Activated CD8-positive, alpha-beta memory T cell treated with anti-CD3 and anti-CD28 coated beads, Interleukin-2, amount 50 U/mL, for 4 hours (primary cell): ENCODE measurements at places on chromosomes 16 and 17.

GRCh38 chr17:14351493-14351892 is 50.6 kb downstream of the HS3ST3B1 start:
- no peak for DNase-seq

DNA sequence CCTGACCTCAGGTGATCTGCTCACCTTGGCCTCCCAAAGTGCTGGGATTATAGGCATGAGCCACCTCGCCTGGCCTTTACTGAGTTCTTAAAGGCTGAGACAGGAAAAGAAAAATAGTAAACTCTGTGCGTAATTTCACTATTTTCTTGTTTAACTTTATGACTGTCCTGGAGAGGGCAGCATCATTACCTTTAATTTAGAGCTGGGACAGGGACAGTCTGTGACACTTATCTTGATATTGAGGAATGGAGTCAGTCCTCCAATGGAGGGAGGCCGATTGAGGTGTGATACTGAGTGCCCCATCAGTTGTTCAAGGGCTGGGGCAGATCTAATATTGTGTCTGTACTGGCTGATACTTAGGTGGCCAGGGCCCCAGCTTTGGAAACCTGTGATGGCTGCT is 21.5 kb upstream of the SPN start:
- DNase-seq: no peak

GRCh38 chr17:36689089-36689667 is 87.8 kb downstream of the MRM1 start:
- no peak for DNase-seq

GRCh38 chr16:24955975-24956731 is 59.0 kb downstream of the ARHGAP17 start:
- no peak for DNase-seq

DNA sequence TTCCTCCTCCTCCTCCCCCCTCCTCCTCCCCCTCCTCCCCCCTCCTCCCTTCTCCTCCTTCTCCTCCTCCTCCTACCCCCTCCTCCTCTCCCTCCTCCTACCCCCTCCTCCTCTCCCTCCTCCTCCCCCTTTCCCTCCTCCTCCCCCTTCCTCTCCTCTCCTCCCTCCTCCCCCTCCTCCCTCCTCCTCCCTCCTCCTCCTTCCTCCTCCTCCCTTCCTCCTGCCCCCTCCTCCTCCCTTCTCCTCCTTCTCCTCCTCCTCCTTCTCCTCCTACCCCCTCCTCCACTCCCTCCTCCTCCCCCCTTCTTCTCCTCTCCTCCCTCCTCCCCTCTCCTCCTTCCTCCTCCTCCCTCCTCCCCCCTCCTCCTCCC is 6.6 kb upstream of the PDP2 start:
- DNase-seq: no peak

GRCh38 chr17:49494399-49494985 is 601 bp upstream of the NGFR start:
- DNase-seq: no peak

- no peak for DNase-seq
These were observed 86.4 kb upstream of the LGALS9 start for GRCh38 chr17:27544350-27545131.

- DNase-seq: no peak
These were observed 71.5 kb upstream of the ATF7IP2 start for GRCh38 chr16:10314317-10314716.

- DNase-seq: no peak
These were observed 570 bp downstream of the NR1D1 start for GRCh38 chr17:40099619-40100418.

DNA sequence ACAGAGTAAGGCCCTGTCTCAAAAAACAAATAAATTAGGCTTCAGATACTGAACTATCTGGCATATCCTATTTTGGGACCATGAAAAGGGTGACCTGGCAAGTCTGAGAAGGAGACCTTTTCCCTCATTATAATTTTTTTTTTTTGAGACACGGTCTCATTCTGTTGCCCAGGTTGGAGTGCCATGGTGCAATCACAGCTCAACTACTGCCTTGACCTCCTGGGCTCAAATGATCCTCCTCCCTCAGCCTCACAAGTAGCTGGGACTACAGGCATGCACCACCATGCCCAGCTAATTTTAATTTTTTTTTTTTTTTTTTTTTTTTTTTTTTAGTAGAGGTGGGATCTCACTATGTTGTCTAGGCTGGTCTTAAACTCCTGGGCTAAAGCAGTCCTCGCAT is 37.3 kb downstream of the PLCG2 start:
- no peak for DNase-seq

- no peak for DNase-seq
These were observed 37.0 kb downstream of the STX8 start for GRCh38 chr17:9538626-9539025.

- DNase-seq: no peak
These were observed 1.4 kb downstream of the TRAF4 start for GRCh38 chr17:28744972-28745785.

GRCh38 chr17:35577830-35578196 is 558 bp downstream of the PEX12 start:
- no peak for DNase-seq

- peak; percentile 87 for DNase-seq
These were observed 15.8 kb downstream of the SNX20 start for GRCh38 chr16:50665128-50665878.

DNA sequence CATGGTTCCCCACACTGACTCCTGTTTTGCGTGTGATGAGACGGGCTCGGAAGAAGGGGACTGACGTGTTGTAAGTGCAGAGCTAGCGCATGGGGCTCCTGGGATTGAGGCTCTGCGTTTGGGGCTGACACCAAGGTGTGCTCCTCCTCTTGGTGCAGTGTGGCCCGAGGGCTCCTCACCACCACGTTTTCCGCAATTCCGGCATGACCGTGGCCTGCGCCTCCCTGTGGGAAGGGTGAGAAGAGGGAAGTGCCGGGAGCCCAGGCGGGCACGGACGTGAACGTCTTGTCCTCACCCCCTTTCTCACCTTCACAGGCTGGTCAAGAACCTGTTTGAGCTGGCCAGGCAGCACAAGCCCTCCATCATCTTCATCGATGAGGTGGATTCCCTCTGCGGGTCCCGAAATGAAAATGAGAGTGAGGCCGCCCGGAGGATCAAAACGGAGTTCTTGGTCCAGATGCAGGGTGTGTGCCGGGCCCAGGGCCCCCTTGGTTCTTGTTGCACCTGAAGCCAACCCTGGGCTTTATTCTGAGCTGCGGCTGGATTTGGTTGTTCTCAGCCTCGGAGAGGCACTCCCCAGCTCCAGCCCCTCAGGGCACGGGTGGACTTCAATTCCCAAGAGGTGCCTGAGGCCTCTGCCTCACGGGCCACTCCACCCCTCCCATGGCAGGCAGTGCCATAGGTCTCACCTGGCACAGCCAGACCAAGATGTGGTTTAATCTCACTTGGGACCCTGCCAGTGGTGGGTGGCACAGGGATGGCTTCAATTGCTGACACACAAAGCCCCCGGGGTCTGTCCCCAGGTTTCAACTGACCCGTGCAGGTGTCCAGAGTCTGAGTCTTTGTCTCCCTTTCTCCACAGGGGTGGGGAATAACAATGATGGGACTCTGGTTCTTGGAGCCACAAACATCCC is 8.9 kb downstream of the VPS4A start:
- no peak for DNase-seq

DNA sequence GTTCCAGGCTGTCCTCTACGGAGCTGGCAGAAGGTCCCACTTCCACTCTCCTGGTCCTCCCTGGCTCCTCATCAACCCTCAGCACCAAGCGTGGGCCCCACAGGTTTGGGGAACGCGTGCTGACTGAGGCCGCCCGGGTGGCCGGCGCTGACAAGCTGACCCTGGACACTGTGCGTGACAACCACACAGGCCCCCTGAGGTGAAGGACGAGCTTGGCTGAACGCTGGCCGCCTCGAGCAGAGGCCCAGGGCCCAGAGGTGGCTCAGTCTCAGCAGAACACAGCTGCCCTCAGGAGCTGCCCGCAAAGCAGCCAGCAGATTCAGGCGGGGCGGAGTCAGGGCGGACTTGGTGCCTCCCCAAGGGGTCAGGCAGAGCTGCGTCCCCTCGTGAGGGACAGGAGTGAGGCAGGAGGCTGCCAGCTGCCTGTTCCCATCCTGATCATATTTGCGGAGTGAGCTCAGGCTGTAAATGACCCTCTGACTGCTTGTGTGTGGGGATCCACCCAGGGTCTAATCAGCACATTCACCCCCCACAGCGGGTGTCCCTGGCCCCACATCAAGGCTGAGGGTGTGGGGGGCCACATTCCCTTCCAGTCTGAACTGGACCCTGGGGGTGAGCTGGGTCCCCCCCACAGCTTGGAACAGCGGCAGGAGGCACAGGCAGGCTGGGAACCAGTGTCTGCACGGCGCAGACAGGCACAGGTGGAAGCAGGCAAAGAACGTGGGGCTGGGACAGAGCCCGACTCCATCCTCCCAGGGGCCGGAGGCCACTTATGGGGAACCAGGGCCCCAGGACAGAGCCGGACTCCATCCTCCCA is 105.1 kb upstream of the METRNL start:
- no peak for DNase-seq

- peak; percentile 34 for DNase-seq
These were observed 39.4 kb downstream of the TUBD1 start for GRCh38 chr17:59853168-59853918.

- DNase-seq: no peak
These were observed 283.1 kb downstream of the SEC14L1 start for GRCh38 chr17:77423589-77424451.

- peak; percentile 55 for DNase-seq
These were observed 923 bp downstream of the GDPD3 start for GRCh38 chr16:30112197-30113030.

DNA sequence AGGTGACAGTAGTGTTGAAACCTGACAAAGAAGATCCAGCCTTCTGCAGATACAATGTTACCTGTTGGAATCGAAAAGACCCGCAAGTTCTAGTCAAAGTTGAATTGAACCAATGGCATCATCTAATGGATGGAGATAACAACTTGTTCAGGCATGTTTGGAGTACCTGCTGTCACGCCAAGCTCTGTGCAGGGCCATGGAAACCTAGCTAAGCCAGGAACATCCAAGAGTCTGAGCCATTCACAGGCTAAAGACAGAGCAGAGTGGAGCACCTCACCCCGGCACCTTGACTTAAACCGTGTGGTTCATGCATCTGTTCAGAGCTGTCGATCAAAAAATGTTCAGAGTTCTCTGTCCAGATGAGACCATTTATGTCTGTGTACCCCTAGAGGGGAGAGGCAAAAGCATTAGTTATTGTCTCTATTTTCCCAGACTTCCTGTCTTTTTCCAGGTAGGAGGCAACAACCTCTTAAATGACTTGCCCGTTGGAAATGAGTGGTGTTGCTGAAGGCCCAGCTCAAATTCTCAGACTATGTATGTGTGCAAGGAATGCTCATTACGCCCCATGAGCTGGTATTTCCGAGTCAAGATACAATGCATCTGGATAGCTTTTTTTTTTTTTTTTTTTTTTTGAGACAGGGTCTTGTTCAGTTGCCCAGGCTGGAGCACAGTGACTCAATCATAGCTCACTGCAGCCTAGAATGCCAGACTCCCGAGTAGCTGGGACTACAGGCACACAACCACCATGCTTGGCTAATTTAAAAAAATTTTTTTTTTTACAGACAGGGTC is 44.9 kb upstream of the XYLT1 start:
- no peak for DNase-seq

DNA sequence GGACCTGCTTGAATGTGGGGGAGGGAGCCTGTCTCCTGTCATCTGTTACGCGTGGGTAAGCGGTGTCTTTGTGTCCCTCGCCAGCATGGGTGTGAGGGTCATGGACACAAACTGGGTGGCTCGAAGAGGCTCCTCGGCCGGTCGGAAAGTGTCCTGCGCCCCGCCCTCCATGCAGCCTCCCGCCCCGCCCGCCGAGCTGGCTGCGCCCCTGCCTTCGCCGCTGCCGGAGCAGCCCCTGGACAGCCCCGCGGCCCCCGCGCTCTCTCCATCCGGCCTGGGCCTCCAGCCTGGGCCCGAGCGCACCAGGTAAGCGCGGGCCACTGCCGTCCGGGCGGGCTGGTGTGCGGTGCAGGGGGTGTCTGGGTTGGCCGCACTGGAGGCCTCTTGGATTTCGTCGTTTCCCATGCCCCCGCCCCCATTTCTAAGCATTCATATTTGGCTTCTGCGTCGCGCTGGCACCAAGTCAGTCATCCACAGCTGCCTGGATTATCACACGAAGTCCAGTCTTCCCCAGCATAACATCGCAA is 43.8 kb downstream of the ELAC2 start:
- DNase-seq: no peak

DNA sequence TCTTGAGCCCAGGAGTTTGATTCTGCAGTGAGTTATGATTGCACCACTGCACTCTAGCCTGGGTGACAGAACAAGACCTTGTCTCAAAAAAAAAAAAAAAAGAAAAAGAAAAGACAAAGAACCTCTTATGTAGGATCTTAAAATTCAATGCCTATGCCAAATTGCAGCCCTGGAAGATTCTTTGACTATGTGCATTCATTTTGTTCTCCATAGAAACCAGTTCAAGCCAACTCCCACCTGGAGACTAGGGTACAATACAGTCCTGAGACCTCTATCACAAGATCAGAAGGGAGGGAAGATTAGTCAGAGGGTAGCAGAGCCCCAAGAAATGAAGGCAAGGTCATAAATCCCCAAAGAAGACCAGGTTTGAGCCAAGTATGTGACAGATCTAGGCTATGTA is 90.6 kb upstream of the HAS3 start:
- DNase-seq: no peak

DNA sequence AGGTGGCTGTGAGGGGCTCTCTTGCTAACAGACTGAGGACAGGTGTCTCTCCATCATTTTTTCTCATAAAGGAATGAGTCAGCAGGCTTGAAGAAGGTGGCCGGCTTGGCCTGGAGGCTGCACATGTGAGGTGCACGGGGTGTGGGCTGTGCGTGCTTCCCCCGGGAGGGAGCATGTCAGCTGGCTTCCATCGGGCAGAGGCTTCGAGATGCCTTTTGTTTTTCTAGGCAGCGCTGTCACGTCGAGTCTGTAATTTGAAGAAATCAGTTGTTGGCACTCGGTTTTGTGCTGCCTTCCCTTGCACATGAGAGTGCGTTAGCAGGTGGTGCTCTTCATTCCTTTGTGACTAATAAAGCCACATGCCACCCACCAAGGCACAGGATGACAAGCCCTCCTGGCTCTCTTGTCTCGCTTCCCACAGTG is 89.7 kb downstream of the NPIPB11 start:
- DNase-seq: no peak

GRCh38 chr17:16080366-16080765 is 80.7 kb downstream of the TTC19 start:
- no peak for DNase-seq

DNA sequence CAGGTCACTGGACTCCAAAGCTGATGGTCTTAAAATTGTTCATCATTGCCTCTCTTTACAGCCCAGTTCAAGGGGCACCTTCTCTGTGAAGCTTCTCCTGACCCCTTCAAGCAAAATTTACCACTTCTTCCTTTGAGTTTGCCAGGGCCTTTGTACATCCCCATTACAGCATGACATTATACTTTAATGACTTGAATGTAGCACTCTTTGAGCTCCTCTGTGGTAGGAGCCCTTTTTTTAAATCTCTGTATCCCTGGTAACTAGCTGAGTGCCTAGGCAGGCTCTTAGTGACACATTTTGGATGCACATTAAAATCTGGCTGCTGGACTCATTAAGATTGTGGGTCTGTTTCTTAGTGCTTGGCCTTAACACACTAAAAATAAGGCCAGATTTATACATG is 412.1 kb downstream of the CA10 start:
- no peak for DNase-seq

GRCh38 chr16:29719063-29719462 is 26.7 kb downstream of the C16orf54 start:
- DNase-seq: no peak
